Inflammatory macrophage treated with lipopolysaccharide for 1 hour (primary cell): ENCODE measurements at places on chromosomes 3 and 15.

- no peak for DNase-seq
Measured at GRCh38 chr15:62888623-62889022, 153.9 kb upstream of the TPM1 start.

DNA sequence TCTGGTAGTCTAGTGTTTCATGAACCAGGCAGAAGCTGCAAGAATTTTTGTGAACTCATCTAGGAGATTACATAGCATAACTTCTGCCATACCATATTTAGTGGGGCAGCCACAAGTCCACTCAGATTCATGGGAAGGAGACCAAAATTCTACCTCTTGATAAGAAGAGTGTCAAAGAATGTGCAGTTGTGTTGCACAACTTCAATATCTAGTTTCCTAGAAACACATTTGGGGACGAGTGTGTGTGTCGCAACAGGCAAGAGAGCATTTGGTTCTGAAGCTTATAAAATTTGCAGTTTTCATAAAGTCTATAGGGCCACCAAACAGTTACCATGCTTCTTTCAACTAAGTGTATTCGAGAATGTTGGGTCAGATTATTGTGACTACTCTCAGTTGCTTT lies 115.3 kb downstream of the KCNH8 start:
- no peak for DNase-seq

DNA sequence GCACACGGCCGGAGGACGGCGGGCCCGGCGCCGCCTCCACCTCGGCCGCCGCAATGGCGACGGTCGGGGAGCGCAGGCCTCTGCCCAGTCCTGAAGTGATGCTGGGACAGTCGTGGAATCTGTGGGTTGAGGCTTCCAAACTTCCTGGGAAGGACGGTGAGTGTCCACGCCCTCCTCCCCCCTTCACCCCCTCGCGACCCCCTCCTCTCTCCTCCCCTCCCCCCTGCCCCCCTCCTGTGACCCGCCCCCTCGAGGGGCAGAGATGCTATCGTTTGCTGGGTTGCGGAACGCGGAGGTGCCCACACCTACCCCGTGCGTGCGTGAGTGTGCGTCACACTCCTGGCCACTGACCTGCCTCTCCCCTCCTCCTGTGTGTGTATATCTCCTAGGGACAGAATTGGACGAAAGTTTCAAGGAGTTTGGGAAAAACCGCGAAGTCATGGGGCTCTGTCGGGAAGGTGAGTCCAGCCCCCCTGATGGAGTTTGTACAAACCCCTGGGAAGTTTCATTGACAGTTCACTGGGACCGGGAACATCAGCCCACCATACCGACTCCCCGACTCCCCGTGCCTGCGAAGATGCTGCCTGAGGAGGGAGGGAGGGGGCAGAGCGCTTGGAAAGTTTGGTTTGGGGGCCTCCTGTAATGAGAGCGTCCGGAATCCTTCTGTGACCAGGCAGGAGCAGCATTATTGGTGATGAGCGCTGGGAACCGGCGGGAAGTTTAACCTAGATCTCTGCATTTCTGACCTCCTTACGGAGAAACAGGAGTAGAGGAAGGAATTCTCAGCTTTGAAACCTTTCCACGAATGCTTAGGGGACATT lies 795 bp upstream of the SCAANT1 start:
- no peak for DNase-seq

DNA sequence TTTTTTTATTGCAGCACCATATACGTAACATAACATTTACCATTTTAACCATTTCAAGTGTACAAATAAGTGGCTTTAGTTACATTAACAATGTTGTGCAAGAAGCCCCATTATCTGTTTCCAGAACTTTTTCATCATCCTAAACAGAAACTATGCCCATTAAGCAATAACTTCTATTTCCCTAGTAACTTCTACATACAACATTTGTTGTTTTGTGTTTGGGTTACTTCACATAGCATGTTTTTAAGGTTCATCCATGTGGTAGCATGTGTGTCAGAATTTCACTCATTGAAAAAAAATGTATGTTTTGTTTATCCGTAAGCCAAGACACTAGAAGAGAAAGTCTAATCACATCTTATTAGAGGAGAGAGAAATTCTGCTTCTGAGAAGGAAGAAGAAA lies 450.5 kb upstream of the PDZRN3 start:
- no peak for DNase-seq

DNA sequence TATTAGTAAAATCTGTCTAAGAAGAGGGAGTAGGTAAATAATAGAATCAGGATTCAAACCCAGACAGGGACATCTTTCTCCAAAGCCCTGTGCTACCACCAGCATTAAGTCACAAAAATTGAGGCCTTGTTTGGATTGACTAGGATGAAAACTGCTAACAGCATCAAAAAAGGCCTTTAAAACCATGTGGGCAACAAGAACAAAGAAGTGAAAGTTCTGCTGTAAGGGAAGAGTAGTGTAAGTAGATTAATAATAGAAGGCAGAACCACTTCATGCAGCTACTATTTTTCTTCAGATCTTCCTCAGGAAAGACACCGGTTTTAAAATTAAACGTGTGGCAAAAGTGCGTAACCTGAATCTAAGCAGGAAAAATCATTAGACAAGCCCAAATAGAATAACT lies 15.3 kb upstream of the KBTBD12 start:
- no peak for DNase-seq

DNA sequence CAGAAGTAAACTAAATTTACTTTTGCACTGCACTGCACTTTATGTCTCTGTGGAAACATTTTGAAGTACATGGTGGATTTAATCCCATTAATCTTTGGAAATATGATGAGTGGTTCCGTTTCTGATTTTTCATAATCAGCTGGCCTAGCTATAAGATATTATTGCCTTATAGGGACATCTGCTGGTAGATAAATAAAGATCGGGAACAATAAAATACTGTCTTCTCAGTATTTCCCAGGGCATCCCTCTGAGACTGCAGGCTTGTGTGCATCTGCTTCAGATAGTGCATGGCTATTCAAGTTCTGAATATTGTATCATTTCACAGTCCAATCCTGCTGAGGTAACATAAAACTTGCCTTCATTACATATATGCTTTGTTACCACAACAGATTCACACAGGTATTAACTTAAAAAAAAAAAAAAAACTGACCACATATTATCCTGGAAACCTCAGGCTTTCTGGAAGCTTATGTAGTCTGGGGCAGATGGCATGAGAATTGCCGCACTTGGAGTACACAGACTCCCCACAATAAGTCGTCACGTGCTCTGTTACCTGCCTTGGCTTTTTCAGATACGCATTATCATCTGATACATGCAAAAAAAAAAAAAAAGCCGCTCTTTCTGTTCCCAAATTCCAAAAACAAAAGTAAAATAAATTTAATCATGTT lies 330.8 kb upstream of the AGTR1 start:
- no peak for DNase-seq

GRCh38 chr3:172918165-172918564 lies 167.6 kb downstream of the ECT2 start:
- DNase-seq, result no peak

- DNase-seq, result no peak
Measured at GRCh38 chr3:102646557-102646956, 211.7 kb downstream of the ZPLD1 start.

GRCh38 chr3:98974442-98974841 lies 72.9 kb upstream of the DCBLD2 start:
- DNase-seq, result no peak

DNA sequence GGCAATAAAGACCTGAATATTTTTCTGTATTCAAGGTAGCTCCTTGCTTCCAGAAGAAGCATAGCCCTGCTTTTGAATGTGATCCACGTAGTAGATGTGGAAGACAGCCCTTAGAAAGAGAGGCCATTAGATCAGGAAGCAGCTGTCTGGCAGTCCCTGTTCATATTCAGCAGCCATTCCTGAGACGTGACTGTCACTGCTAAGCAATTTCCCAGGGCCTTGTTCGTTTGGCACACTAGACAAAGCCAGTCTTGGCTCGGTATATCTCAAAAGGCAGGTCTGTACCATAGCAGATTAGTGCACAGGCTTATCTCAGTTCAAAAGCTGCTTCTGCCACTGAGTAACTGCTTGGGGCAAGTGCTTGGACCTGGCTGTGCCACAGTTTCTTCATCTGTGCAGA lies 287.8 kb upstream of the MCTP2 start:
- no peak for DNase-seq

- no peak for DNase-seq
Measured at GRCh38 chr3:13135811-13136321, 62.6 kb upstream of the IQSEC1 start.

DNA sequence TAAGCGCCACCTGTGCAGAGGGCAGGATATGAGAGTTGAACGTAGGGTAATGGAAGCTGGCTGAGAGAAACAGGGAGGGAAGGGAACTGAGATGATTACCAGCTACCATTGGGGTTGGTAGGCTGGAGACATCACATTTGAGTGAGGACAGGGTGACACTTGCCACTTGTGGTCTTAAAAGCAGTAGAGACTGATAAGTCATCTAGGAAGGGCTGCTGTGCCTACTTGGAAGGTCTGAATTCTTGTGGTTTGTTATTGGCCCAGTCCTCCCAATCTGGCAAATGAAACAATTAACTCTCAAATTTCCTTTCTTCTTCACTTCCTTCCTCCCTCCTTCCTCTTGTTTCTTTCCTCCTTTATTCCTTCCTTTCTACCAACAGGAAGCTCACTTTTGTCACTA lies 46.8 kb downstream of the COL6A5 start:
- DNase-seq, result no peak

DNA sequence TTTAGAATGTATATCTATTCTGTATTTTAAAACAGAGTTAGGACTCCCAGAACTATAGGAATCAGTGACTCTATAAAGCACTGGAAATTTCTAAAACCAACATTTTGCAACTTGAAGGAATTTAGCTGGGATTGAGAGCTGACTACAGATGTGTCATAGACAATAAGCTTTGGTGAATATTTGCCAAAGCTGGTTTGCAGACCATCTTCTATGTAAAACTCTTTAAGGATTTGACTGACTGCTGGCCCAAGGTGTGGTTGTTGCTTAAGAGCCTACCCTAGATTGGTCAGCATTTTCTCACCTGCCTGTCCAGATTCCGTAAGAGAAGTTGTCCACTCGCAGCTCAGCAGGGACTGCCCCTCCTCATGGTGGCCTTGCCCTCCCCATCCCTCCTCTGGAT lies 73.2 kb upstream of the GK5 start:
- no peak for DNase-seq

GRCh38 chr3:197942956-197943556 lies 6.9 kb upstream of the RPL35A start:
- peak; percentile 37 for DNase-seq

DNA sequence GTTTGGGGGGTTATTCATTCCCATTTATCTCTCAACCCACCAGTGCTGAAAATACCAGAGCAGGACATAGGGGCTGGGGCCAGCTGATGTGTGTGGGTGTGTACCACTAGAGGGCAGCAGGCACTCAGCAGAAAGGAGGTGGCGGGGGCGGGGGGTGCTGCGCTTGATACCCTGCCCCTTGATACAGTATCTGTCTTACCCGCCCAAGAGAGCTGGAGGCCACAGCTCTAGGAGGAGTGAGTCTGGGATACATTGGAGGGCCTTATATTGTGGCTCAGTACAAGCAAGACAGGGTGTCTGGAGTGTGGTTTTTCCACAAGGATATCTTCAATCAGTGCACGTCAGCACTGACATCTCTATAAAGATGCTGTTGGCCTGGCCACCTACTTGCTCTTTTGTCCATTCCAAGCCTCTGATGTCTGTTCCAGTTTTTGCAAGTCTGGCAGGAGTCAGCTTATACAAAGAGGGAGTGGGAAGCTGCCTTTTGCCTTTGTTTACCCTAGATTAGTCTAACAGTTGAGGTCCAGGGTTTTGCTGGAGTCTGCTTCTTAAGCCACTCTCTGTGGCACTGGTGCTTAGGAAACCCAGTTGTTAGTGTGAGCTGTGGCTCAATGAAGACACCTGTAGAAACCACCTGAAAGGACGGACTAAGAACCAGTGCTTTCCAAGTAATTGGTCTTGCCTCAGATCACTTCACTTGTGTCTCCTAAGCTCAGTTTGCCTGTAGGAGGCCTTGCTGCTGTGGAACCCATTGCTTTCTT lies 1.5 kb upstream of the RBM15B start:
- no peak for DNase-seq

- DNase-seq, result no peak
Measured at GRCh38 chr15:69727121-69727924, 274.7 kb downstream of the RPLP1 start.

GRCh38 chr3:27718459-27718858 lies 3.7 kb downstream of the EOMES start:
- DNase-seq, result no peak

DNA sequence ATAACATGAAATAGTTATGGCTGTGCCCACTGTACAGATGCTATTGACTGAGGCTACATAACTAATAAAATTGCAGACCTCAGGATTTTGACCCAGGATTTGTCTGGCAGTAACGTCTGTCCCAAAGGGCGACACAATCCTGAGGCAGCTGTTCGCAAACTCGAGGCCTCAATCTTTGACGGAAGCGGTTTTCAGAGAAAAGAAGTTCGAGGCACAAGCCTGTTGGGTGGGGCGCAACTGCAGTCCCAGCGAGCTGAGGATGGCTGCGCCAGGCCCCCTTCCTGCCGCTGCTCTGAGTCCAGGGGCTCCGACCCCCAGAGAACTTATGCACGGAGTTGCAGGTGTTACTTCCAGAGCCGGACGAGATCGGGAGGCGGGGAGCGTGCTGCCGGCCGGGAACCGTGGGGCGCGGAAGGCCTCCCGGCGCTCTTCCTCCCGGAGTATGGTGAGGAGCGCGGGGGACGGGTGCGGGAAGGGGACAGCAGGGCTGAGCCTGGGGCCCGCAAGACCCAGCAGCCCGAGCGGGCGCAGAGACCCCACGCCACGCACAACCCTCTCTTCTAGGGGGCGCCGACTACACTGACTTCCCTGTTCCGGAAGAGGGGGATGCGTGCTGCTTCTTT lies at the start of gene PARP15:
Gene PARP15, plus strand, starts transcription at position 242 of the 623 bp plus-strand sequence. Its CDS starts 18 bp downstream, at position 260.
- no peak for DNase-seq

GRCh38 chr3:59425942-59426341 lies 376.1 kb upstream of the CFAP20DC start:
- DNase-seq, result no peak

- DNase-seq, result no peak
Measured at GRCh38 chr3:140677764-140678163, at the start of gene TRIM42. Gene TRIM42, plus strand, starts transcription at chr3:140678064. Its CDS starts 166 bp downstream, at chr3:140678230.

DNA sequence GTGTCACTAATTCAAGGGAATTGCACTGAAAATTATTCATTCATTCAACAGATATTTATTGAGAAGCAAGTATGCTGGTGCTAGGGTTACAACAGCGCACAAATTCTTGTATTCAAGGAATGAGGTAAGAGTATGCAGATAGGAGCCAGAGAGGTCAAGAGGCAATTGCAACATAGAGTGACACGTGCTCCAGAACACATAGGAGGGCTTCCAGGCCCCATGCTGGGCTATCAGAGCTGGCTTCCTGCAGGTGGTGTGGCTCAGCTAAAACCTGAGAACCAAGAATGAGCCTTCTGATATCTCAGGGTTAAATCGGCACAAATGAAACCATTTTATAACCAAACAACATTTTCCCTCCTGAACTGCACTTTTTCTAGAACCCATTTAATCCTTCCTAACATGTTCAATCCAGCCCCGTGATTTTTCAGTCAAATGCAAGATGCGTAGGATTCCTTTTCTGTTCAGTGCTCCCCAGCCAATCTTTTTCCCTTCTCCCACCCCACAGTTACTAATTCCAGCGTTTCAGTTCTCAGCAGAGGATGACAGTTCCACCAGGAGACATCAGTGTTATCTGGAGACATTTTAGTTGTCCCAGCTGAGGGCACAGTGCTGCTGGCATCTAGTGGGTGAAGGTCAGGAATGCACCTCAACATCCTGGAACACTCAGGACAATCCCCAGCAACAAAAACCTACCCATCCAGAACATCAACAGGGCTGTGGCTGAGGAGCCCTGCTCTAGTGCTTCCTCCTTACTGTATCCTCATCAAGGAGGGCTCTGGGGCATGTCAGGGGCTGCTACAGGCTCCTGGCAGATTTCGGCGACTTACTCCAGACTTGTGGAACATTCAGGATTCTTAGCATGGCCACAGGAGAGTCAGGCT lies 13.1 kb downstream of the CCR5AS start:
- DNase-seq, result peak; percentile 74

GRCh38 chr3:157542711-157543500 lies 39.7 kb upstream of the VEPH1 start:
- DNase-seq, result no peak
